Right renal pelvis (tissue), 4 donors: ENCODE measurements at places on chromosomes 11 and 22. TPM values are rescaled to one million over a fixed set of nuclear protein-coding genes. Genes with fewer than 3 reads are reported as not detected.

Gene PANX3
- not detected for polyA plus RNA-seq

DNA sequence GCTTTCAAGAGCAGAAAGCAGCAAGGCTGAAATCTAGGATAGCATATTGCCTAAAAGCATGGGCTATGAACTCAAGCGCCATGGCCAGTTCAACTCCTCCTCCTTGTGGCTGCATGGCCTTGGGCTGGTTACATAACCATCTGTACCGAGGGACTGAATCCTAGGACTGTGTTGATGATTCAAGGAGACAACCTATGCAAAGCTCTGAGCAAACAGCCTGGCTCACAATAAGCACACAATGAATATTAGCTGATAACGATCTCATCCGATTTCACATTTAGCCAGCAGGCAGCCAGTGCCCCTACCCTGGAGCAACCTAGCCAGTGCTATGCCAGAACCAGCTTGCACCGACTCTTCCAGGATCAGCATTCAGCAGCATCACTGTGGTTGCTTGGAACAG, 698.4 kb downstream of the TBC1D22A start:
- DNase-seq, result no peak

Gene ANO3
- 2.6 TPM for polyA plus RNA-seq

DNA sequence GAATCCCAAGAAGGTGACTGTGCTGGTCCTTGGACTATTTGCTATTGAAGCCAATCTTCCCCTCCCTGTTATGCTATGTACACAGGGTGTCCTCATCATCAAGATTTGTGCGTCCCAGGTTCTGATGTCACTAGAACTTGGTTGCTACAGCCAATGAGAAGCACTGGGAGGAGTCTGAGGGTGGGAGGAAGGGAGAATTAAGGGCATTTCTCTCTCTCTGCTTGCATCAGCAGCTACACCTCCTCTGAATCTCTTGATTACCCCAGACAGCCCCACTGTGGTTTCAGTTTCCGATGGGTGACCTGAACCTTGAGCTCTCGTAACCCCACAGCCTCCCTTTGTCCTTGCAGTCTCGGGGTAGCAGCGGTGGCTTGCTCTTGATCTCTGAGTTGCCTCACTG, 212.4 kb upstream of the SESN3 start:
- DNase-seq, result no peak

DNA sequence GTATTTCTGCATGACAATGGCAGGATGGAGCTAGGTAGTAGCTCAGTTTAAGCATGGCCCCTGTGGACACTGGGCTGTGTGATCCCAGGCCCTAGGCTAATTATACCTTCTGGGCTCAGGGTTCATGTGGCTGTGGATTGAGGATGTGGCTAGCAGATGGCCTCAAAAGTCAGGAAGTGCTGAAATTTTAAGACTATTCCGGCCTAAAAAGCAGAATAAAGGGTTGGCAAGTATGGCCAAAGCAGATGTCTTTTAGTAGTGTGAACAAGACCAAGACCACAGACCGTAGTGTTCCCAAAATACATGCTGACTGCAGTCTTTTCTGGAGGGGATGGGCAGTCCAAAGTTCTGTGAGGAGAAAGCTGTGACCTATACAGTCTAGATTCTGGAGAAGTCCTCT, 115.7 kb upstream of the RAG2 start:
- DNase-seq, result no peak

DNA sequence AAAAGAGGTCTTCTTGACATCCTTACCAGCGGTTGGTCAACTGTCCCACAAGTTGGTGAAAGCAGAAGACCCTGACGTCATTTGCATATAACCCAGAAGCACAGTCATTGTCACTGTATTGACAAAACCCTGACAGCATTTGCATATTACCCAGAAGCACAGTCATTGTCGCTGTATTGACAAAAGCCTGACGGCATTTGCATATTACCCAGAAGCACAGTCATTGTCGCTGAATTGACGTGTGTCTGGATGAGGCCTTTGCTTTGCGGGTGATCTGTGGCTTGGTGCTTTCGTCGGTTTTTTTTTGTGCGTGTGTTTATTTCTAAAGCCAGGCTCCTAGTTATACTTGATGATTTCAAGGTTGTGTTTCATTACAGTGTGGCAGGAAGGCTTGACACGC, 1145.2 kb downstream of the BRD1 start:
- DNase-seq, result no peak
